ENCODE measurements at places on chromosomes 5 and 9.

- DNase-seq = no peak
Measured at GRCh38 chr5:147223343-147223742, 11.5 kb upstream of the STK32A start.

DNA sequence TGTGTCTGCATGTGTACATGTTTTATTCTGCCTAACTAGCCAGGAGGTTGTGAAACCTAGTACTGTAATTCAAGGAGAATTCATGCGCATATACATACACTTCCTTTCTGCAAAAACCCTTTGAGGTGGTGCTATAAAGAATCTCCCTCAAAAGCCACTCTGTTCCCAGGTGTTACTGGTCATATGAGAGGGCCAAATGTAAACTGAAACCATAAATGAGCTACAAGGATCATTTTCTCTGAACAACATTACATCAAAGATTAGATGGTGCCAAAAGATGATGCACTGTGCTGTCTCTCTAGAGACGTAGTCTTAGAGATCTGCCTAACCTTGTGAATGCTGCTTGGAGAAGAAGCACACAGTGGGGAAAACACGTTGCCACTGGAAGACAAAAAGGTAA, 15.7 kb downstream of the NREP start:
- no peak for DNase-seq

DNA sequence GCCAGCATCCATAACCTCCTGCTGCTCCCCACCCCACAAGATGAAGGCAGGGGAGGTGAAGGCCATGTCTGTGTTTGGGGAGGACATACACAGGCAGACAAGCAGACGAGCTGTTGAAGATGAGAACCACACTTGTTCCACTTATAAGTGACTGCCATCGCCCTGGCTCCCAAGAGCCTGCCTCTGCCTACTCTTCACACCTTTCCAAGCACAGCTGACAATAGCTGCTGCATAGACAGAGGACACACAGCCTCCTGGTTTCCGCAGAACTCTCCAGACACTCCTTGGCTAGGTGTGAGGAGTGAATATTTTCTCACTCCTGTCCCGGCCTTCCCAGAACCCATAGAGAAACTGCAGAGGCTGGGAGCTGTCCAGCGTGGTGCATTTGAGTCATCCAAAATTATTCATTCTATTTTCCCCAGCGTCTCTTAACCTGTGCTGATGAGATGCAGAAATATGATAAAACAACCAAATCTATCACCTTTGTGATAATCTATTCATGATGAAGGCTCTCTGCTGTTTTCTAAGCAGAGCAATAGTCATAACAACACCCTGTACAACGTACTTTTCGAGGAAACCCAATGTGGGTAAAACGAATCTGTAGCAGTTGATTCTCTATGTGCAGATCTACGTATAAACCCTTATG, 24.7 kb downstream of the KLF9 start:
- DNase-seq = no peak

DNA sequence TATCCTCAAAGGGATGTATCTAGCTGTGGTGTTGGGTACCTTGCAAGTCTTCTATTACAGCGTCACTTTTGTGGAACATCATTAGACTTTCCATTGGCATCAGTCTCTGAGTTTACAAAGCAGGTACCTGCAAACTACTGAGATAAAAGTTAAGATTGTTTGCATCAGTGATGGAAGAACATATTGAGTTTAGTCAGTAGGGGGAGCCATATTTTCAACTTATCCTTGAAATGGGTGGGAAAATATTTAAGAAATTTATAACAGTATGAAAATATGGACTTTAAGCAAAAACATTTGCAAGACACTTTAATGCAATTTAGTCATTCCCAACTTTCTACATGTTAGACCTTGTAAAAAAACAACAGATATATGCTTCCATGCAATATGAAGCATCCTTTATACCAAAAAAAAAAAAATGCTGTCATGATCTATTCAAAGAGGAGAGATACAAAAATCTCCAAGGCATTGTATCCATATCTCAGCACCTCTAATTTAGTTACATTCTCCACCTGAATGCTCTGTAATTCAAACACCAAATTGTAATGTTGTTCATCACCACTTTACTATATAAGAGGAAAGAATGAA, 98.6 kb upstream of the ADAMTS19 start:
- no peak for DNase-seq

DNA sequence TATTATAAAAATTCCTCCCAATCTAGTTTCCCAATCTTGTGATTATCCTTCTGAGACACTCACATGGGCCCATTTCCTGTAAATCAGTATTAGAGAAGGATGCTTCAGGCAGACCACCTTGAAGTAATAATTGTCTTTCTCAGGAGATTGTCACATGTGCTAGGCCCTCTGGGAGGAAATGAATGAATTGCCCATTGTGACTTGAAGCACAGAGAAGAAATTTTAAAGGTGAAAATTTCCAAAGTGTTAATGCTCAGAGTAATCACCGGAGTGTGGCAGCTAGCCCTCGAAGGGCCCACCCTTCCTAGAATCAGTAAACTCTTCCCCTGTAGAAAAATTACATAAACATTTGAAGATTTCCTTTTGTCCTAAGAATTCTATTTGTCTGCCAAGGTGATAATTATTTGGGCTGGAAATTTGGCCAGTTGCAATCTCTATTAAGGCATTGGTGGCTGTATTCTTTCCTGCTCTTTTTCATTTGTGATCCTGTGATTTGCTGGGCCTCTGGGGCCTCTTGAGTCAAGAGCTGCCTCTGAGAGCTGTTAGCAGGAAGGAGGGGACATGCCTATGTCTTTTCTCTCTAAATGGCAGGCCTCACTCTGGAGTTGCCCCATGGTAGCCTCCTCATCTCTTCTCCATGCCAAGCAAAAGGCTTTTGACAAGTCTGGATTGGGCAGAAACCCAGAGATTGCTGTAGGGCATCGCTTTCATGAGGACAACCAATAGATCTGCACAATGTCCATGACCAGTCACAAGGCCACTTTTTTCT, 371.5 kb upstream of the ACTBL2 start:
- no peak for DNase-seq

- no peak for DNase-seq
Measured at GRCh38 chr5:114387433-114387832, 25.6 kb downstream of the KCNN2 start.

- no peak for DNase-seq
Measured at GRCh38 chr9:121743441-121744001, 92.1 kb downstream of the DAB2IP start.

GRCh38 chr5:137880313-137880712, 8.9 kb upstream of the PKD2L2 start:
- no peak for DNase-seq

DNA sequence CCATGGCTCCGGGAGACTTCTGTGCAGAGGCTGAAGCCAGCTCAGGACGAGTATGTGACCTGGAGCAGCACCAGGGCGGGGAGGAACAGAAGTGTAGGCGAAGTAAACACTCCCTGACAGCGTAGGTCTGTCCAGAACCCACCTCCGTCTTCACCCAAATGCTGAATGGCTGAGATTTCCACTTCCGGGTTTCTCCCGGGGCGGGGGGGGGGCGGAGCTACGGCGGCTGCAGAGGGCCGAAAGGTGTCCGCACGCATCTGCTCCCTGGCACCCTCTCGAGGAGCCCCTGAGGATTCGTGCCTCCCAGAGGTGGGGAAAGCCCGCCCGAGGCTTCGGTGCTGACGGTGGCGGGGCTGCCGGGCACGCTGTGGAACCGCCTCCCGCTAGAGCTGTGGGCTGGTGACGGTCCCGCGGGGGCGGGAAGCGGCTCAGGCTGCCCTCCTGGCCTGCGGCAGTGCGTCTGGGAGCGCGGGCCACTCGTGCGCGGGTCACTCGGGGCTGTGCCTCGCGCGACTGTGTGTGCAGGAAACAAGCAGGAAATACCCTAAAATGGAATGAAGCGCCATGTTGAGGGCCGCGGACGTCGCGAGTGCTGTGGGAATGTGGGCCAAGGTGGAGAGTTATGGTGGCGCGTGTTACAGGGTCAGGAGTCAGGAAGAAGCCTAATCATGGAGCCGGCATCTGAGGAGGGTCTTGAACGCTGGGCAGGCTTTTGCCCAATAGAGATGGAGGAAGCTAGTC, 1425.4 kb downstream of the FOXD4L5 start:
- no peak for DNase-seq

DNA sequence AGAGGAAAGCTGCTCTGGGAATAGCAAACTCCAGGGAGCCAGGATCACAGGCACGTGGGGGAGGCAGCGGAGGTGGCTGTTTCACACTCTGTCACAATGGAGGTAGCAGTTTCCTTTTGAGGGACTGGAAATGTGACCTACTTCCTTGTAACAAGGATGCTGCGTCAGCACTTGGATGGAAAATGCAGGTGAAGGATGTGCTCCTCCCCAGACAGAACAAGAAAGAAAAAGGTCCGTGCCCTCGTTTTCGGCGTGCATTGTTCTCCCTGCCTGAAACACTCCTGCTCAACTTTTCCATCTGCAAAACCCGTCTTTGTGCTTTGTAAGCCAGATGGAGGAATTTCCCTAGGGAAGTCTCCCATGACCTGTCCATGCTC, 55.1 kb upstream of the SH3PXD2B start:
- no peak for DNase-seq

DNA sequence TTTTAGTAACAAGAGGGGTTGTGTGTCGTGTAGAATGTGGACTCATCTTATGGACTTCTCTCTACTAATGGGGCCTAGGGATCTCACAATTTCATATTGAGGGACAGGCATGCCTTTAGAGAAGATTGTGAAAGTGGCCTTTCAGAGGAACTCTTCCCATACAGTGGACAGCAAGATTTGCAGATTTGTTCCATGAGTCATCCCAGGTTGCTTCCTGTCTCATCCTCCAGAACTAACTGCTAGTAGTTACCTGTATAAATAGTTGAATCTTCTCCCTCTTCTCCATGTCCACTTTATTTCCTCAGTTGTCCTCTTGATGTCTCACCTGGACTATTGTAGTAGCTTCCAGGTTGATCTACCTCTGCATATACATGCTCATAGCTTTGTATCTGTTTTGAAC, 997.5 kb upstream of the CTNND2 start:
- no peak for DNase-seq

GRCh38 chr9:31519011-31519410, 865.4 kb upstream of the ACO1 start:
- DNase-seq = no peak
